Activated CD4-positive, alpha-beta T cell treated with anti-CD3 and anti-CD28 coated beads, Interleukin-10, Interleukin-2, amounts not matched to agents 100 ng/mL and 50 ng/mL, durations not matched to agents 16 hours and 8 hours (primary cell): ENCODE measurements at places on chromosomes 6 and 20.
A peak's percentile ranks its signal among the peaks of the same experiment; 100 is the strongest.

DNA sequence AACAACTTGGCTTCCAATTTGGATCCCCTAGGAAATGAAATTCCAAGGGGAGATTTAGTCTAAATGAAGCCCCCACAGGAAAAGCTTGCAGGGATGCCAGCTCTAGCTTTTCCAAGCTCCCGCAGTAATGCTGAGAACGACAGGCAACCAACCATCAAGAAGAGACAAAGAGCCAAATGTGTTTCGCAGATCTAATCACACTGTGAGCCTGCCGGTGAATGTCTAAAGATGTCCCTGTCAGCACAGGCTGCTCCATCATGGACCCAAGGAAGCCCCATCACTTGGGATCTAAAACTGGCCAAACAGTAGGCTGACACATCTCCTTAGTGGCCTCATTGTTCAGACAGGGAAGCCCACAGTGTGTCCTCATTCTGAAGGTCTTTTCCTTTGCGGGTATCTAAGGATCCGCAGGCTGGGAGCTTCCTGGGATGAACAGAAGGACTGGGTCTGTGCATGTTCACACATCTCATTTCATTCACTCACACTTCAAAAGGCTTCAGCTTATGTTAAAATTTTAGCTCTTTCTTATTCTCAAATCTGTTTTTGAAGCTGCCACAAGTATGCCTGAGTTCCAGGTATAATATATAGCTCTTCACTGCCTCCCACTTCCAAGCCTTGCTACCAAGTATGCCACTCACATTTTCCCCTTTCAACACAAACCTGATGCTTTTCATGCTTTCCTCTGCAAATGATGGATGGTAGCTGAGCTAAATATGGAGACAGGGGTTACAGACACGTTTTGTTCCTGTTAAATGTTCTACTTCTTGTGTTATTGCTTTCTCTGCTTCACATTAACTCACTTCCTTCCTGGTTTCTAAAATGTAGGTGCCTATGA lies 229.8 kb downstream of the HIVEP2 start:
- DNase-seq: no peak

GRCh38 chr6:26028746-26029569 lies 58.3 kb upstream of the HFE start:
- DNase-seq: no peak

GRCh38 chr6:75020376-75020775 lies 185.5 kb downstream of the COL12A1 start:
- DNase-seq: no peak

DNA sequence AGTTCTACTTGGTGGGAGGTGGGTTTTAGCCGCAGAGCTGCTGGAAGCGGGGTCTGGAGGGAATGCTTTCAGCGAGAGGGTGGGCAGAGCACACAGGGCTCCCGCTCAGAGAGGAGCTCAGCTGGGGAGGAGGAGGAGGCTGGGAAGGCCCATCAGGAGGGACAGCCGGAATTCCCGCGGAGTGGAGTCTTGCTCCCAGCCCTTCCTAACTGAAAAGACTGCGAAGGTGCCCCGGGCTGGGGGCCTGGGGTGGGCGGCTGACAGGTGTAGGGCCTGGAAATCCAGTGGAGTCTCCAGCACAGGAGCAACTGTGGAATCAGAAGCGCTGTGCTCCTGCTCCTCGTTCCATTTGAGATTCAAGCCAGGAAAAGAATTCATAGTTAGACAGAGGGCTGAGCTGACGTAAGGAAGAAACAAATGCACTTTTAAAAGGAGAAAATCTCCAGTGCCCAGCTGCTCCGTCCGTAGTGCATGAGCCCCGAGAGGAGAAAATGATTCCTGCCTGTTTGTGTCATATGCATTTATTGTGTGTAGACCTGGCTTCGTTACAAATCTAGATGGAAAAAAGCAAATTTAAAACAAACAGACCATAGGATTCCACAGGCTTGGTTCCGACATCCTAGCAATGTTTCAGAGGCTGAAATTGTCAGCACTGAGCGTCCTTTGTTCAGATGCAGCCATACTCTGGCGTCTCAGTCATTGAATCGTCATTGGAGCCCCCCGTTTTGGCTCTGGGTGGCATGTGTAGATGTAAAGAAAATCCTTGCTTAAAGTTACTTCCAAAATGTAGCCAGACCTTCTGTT lies 197.7 kb downstream of the SMOC2 start:
- no peak for DNase-seq

DNA sequence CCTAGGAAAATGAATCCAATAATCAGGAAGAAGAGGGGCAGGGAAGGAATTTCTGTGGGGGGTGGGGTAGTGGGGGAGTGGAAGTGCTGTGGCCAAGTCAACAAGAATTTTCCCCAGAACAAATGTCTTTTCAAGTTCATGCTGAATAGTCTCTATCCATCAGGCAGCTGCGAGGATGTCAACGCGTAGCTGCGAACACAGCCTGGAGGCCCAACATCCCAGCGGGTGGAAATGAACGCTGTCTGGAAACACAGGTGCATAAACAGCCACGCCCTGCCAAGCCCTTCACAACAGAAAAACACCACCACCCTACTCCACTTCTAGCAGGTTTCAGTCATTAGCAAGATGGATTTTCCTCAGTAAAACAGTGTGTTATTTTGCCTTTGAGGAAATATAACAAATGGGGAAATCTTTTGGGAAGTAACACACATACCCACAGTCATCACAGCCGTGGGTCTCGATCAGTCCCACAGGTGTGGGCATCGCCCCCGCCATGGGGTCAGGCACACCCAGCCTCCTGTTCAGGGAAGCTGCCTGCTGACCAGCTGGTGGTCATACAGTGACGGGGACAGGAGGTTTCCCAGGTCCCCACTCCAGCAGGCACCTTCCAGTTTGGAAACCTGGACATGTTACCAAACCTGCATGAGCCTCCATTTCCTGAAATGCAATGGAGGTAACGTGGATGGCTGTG lies 112.1 kb upstream of the THBS2 start:
- DNase-seq: no peak

DNA sequence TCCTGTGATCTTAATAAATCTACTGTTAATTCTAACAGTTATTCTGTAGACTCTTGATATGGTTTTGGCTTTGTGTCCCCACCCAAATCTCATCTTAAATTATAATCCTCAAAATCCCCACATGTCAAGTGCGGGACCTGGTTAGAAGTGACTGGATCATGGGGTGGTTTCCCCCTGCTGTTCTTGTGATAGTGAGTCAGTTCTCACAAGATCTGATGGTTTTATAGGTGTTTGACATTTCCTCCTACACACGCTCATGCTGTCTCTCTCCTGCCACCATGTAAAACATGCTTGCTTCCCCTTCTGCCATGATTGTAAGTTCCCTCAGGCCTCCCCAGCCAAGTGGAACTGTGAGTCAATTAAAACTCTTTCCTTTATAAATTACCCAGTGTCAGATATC lies 10.5 kb upstream of the EPB41L2 start:
- no peak for DNase-seq

GRCh38 chr6:132568611-132569010 lies 1.5 kb upstream of the TAAR6 start:
- no peak for DNase-seq

GRCh38 chr6:33313105-33313708 lies 671 bp downstream of the TAPBP start:
- peak; percentile 41 for DNase-seq

DNA sequence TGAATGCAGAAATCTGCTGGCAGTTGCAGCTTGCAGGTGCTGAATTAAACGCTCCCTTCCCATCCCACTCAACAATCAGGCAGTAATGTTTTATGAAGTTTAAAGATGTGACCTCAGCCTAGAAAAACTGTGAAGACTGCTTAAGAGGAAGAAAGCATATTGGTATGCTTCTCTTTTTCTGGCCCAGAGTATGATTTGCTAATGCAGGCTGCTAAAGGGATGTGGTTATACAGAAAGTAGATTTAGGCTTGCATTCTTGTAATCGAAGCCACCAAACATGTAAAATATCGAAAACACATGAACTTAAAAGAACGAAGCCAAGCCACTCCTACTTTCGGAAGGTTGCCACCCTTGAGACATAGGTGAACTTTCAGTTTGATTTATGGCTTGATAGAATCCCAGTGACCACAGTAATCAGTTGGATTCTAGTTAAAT lies 40.7 kb downstream of the MAP3K5 start:
- peak; percentile 85 for DNase-seq

GRCh38 chr6:122012578-122012977 lies 386.9 kb upstream of the HSF2 start:
- no peak for DNase-seq

DNA sequence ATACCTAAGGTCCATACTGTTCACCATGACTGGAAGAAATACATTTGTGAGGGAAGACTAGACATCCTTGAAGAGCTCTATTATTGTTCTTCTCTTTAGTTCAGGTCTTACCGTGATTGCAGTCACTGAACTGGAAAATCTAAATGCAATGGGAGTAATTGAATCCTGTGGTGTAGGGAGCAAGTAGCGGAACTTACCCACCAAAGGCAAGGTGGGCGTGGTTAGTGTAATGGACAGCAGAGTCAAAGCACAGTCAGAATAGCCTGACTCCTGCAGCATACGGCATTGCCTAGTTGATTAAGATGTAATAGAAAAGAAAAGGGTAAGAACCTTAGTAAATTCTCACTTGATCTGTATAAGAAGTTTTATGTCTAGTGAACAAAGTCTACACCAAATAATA lies 679.7 kb upstream of the EPHA7 start:
- no peak for DNase-seq

DNA sequence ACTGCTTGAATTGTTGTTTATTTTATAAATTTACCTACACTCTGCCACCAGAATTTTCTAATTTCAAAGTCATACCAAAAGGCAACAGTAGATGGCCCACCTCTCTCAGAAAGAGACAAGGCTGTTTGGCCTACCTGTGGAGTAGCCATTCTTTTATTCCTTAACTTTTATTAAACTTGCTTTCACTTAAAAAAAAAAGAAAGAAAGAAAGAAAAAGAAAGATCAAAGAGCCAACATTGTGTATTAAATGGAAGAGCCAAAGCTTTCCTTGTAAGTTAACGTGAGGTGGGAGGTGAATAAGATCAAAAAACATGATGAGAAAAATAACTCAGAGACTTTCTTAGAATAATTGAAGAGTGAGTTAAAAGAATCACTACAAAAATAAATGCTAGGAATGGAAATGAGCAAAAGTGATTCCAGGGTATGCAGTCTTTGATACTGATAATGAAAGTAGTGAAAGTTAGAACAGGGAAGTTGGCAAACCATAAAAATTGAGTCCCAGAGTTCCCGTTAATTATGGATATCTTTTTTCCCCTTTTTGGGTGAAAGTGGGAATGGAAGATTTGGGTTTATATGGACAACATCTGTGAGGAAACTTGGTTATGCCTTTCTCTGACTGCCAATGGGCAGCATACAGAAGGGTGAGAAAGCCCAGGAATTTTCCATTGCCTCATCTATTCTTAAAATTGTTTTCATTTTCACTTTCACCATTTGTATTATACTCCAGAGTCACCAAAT lies 35.9 kb upstream of the MYB start:
- DNase-seq: peak; percentile 65

DNA sequence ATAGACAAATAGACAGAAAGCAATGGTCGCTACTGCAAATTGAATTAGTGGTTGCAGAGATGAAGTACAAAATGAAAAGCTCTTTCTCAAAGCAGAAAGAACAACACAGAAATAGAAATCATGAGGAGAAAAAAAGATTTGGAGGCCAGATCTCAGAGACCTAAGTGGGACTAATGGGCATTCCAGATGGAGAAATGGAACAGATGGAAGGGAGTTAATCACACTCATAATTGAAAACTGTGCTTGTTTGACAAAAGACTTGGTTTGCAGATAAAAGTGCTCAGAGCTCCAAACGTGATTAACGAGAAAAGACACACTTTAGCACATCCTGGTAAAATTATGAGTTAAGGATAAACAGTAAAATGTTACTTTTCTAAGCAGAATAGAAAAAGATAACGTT lies 58.1 kb upstream of the SNRPB2 start:
- no peak for DNase-seq

DNA sequence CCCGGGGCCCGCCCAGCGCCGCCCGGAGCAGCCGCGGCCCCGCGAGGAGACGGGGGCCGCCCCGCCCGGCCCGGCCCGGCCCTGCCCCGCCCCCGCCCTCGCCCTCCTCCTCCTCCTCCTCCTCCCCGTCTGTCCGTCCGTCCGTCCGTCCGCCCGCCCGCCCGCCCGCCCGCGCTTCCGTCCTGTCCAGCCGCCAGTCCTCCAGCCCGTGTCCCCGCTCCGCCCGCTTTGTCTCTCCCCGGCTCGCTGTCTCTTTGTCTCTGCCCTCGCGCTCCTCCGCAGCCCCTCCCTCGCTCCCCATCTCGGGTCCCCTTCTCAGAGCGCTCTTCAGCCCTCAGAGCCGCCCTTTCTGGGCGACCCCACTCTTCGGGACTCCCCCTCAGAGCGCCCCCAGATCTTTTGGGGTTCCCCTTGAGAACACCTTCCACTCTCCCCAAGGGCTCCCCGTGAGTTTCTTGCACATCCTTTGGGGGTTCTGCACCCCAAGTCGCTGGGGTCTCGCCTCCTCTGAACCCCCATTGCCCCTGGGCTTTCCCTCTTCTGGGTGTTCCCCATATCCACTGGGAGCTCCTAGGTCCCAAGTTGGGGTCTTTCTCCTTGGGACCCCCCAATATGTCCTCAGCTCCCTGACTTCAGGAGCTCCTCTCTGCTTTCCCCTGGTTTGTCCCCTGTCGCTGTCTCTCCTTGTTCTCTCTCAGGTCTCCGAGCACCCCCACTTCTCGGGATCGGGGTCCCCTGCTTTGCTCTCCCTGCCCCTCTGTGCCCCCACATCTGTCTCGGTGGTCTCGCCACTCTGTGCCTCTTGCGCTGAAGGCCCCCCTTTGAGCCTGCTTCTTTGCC lies 79.5 kb upstream of the MYL9 start:
- no peak for DNase-seq

- DNase-seq: no peak
Observed at GRCh38 chr20:24560571-24561491, 91.4 kb downstream of the SYNDIG1 start.

DNA sequence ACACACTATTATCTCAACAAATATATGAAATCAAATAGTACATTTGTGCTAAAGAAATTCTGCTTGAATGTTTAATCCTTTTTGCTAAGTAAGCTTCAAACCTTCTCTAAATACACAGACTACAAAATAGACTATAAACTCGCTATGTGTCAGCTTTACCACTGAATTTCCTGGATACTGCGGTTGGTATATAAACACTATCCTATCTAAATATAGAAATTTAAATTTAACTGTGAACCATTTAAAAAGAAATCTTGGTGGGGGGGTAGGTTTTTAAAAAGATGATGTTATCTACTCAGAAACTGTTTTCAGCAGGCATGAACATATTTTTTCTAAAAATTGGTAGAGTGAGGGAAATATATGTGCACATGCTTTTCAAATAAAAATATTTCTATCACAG lies 306.5 kb upstream of the RUNX2 start:
- DNase-seq: peak; percentile 36

GRCh38 chr6:25547797-25548196 lies 104.2 kb upstream of the SCGN start:
- DNase-seq: no peak

DNA sequence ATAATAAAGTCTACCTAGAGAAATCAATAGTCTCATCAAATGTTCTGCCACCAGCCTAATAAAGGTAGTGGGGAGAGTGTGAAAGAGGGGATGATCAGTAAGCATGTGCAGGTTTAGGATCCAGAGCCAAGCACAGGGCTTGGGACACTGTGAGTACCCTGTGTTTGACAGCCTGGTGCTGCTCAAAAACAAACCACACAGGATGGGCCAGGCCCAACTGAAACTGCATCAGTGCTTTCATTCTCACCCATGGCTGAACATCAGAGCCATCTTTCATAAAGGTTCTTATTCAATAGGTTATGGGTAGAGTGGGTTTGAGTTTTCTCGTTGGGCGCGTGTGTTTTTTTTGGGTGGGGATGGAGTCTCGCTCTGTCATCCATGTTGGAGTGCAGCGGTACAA lies 87.3 kb upstream of the NHSL1 start:
- peak; percentile 7 for DNase-seq
